ENCODE measurements at places on chromosomes 1 and 21.
A peak's percentile ranks its signal among the peaks of the same experiment; 100 is the strongest.

DNA sequence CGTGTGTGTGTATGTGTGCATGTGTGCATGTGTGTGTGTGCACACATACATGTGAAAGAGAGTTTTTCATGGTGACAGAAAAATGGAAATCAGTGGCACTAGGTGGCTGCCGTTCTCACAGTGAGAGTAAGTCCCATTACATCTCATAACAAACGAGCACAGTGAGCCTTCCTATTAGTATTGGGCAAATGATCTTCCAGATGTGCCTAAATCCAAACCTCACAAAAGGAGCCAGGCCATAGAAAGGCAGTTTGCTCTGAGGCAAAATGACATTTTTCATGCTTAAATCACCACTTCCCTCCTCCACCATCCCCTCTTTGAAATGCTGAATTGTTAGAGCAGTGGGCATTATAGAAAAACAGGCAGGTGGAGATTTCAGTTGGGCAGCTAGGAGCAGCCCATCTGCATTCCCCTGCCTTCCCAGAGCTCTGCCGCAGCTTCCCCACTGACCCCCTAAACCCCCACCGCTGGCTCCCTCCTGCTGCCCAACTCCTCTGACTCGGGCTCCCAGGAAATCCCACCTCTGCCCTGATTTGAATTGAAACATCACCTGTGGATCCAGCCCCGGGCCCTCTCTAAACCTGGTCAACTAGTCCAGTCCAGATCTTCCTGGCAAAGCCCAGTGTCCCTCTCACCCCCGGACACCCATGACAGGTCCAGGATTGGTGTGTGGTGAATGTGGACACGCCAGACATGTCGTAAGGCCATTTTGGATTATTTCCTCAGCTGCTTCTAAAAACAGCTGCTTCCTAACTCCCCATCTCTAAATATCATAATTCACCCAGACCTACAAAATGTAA lies 190.5 kb downstream of the SEC16B start:
- DNase-seq, result no peak

DNA sequence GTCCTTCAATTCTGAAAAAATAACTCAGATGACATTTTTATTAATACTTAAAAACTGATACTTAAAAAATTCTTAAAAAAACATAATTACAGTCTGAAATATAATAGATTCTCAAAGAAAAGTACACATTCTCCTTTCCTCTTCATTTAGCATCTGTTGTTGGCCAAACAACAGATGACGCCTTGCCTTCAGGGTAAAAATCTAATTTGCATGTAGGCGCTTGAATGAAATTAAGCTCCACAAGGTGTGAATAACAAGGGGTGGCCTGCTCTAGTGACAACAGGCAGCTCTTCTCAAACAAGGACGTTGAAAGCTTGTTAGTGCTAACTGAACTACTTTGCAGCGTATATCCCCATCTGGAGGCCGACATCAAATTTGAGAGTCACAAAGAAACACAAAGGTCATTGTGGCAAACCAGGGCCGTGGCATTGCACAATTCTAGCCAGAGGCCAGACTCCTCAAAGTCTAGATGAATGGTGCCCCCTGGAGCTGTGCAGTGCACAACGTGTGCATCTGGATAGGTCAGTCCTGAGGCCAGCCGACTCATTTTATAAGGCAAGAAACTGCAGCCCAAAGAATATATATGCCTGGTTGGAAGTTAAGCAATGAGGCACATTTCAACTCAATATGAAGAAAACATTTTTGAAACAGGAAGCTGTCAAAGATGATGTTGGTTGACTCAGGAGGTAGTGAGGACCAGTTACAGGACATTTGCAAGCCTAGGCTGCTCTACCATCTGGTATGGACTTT lies 459.2 kb upstream of the RUNX1 start:
- peak; percentile 74 for DNase-seq

GRCh38 chr1:84719543-84720217 lies 29.4 kb upstream of the SSX2IP start:
- DNase-seq, result no peak

DNA sequence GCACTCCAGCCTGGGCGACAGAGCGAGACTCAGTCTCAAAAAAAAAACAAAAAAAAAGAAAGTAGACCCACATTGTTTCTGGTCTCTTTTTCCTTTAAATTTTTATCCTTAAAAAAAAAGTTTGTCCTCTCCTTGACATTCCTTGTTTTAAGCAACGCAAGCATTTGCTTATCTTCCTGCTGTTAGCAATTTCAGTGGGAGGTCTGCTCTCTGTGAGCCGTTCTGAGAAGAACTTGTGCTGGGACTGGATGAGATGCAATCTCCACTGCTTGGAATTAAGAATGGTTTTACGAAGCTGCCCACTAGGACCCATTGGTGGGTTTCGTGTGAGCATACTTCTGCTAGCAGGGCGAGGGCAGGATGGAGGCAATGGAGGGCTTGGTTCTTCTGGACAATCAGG lies 225.1 kb upstream of the TMEM51 start:
- DNase-seq, result no peak

DNA sequence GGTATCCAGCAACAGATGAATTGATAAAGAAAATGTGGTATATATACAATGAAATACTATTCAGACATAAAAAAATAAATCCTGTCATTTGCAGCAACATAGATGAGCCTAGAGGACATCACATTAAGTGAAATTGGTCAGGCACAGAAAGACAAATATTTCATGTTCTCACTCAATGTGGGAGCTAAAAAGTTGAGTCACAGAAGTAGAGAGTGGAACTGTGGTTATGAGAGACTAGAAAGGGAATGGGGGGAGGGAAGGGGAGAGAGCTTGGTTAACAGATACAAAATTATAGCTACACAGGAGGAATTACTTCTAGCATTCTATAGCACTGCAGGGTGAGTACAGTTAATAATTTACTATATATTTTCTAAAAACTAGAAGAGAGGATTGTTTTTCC lies 37.1 kb upstream of the SERPINC1 start:
- no peak for DNase-seq

DNA sequence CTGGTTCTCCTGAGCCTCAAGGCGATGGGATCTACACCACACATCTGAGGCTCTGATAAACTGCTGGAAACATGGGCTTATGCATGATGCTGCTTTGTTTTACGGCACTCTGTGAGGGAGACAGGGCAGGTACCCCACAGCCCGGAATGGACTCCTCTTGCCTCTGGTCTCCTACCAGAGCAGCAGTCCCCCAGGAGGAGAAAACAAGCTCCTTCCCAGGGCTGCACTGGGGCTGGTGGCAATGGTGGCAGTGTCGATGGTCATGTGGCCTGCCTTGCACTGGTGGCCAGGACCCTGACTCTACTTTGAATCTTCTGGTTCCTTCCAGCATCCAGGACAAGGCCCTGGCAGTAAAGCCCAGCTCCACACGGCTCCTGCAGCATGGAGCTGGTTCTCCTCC lies 79.4 kb downstream of the TOMM20 start:
- no peak for DNase-seq

GRCh38 chr1:176559474-176559873 lies 96.5 kb downstream of the PAPPA2 start:
- no peak for DNase-seq

GRCh38 chr21:18518054-18518481 lies 114.5 kb upstream of the TMPRSS15 start:
- no peak for DNase-seq

DNA sequence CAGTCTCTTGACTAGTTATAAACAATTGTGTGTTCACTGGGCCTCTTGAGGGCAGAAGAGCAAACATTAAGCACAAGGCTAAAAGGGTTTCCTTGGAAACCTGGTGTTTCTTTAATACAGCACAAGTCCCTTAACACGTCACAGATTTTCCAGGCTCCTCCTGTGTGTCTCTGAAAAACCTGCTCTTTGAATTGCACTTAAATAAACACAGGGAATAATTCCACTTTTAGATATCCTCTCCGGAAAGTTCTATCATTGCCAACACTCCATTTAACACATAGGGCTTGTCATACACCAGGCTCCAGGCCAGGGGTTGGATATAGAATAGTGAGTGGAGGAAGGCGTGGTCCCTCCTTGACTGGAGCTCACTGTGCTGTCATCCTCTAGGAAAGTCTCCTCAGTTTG lies 442.6 kb downstream of the DSCAM start:
- DNase-seq, result no peak

GRCh38 chr1:172466795-172467407 lies 23.0 kb upstream of the PIGC start:
- no peak for DNase-seq

- DNase-seq, result no peak
Observed at GRCh38 chr1:119670898-119671297, 22.8 kb upstream of the ZNF697 start.

DNA sequence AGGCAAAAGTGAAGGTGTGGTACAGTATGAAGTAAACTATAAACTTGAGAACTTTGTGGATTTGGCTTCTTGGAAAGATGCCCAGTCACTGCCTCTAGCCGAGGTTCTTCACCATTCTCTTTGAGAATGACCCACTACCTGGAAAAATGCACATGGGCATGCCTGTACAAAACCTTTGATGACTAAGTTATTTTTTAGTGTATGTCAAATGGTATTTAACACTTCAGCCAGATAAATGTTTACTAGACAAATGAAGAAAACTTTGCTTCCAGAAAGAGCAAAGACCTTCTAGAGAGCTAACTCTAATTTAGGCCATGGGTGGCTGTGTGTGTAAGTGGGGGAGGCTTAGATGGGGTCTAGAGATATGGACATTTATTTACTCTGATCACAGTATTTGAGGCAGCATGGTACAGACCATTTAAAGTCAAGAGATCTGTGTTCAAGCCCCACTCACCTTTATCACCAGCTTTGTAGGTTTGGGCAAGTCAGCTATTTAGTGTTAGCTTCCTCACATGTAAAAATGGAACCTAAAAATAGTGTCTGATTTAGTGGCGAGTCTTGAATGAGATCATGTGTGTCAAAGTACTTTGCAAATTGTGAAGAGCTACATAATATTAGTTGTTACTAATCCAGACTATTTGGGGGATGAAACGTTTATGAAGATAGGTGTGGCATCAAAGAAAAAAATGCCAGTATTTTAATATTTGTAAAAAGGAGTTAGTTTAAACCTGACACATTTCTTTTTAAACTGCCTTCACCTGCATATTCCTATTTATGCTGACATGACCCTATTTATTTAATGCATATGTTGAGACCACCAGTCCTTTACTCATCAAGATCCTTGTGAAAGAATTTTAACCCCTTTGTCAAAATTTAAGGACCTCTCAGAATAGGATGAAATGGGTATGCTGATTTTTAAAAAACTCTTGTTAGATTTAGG lies 20.2 kb downstream of the NFYC start:
- DNase-seq, result no peak

DNA sequence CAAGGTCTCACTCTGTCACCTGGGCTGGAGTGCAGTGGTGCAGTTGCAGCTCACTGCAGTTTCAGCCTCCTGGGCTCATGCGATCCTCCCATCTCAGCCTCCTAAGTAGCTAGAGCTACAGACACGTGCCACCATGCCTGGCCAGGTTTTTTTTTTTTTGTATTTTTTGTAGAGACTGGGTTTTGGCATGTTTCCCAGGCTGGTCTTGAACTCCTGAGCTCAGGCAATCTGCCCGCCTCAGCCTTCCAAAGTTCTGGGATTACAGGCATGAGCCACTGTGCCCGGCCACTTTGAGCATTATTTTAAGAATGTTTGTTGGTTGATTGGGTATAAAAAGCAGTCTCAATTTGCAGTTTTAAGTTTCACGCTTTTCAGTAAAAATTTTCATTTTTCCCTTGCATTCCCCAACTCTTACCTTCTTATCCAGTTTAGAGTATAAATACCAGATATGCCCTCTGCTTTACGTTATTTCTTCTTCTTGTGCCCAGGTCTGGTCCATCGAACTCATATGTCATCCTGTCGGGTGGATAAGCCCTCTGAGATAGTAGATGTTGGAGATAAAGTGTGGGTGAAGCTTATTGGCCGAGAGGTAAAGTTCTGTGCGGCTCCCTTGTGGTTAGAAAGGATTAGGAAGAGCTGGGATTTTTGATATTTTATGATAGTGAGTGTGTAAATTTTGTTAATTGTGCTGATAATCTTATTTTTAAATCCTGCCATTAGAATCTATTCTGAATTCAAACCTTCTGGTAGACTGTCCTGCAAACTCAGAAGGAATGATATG lies 36.0 kb downstream of the FABP3 start:
- DNase-seq, result no peak

- no peak for DNase-seq
Observed at GRCh38 chr1:228393268-228393701, 13.3 kb downstream of the TRIM11 start.

GRCh38 chr1:234918181-234918841 lies 210.3 kb downstream of the TOMM20 start:
- DNase-seq, result no peak

DNA sequence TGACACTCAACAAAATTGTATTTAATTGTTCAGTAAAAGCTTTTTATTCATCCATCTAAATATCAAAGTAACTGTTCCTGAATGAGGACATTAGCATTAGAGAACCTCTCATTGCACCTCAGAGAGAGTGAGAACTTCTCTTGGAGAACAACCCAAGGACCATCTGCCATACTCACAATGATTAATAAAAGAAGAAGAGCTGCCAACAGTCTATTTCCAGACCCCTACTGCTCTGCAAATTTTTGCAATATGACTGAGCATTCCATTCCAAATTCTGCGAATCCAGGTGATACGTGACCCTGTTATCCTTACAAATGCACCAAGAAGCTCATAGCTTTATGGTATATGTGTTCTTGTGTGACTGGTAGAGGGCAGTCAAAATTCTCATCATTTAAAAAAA lies 422.5 kb downstream of the NEGR1 start:
- no peak for DNase-seq

DNA sequence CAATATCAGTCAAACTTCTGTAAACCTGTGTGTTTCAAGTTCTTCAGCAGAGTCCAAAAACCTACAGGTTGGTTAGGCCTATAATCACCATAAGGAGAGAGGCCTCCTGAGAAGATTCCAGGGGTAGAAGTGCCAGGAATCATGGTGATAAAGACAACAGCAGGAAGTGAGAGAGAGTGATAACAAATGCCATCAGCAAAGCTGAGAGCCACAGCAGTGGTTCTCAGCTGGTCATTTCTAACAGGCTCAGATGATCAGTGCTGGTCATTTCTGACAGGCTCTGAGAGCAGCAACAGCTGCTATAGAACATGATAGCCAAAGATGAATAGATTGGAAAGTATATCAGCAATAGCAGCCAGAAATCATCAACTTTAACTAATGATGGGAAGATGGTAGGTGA lies 101.3 kb downstream of the TYW3 start:
- DNase-seq, result no peak

- DNase-seq, result no peak
Observed at GRCh38 chr1:228259368-228259894, 51.6 kb downstream of the OBSCN start.

DNA sequence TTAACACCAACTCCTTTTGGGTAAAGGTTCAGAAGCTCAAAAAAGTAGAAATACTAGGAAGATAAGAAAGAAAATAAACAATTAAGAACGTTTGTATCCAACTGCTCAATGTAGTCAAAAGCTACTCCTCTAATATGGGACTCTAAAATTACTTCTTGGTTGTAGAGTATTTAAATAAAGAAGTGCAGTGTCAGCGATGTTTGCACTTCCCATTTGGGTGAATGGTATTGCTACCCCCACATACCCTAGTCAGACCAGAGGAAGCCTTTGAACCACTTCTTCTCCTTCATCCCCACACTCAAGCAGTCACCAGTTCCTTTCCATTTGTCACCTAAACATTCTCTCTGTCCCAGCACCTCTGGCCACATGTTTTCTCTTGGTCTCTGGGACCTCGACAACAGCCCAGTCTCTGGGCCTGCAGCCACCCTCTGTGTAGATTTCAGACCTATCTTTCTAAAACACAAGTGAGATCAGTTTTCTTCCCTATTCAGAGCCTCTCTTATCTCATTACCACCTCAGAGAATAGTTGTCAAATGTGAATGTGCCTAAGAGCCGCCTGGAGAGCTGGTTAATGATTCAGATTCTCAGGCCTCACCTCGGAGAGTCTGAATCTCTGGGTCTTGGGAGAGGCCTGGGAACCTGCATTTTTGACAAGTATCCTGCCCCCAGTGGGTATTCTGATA lies 109.8 kb downstream of the OMA1 start:
- DNase-seq, result no peak

- DNase-seq, result no peak
Observed at GRCh38 chr21:20946701-20947100, 51.5 kb upstream of the NCAM2 start.

All from SIG-M5 (cell line).